T-helper 17 cell (primary cell): ENCODE measurements at places on chromosomes 5 and 9.

GRCh38 chr5:127957183-127957582, 126.4 kb upstream of the SLC12A2 start:
- DNase-seq: no peak

DNA sequence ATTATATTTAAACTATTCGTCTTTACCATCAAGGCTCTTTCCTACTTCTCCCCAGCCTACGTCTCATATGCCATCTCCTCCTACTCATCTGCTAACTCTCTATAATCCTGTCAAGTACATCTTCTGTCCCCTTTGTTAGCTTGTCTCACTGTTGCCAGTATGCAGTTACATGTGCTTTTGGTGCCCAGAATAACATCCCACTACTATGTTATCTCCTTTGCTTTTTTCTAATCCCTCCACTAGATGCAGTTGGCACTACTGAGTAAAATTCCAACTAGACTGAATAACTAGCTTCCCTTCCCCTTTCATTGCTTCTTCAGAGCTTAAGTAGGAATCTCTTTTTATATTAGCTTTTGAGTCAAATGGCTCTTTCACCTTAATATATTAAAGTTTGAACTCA, 3.0 kb upstream of the ARRDC3 start:
- DNase-seq: no peak

GRCh38 chr5:125551246-125551645, 804.8 kb upstream of the ZNF608 start:
- no peak for DNase-seq

- DNase-seq: no peak
Measured at GRCh38 chr5:9927521-9927997, 297.4 kb upstream of the TAS2R1 start.

GRCh38 chr9:8822667-8823025, 1023.1 kb upstream of the DMAC1 start:
- DNase-seq: no peak

DNA sequence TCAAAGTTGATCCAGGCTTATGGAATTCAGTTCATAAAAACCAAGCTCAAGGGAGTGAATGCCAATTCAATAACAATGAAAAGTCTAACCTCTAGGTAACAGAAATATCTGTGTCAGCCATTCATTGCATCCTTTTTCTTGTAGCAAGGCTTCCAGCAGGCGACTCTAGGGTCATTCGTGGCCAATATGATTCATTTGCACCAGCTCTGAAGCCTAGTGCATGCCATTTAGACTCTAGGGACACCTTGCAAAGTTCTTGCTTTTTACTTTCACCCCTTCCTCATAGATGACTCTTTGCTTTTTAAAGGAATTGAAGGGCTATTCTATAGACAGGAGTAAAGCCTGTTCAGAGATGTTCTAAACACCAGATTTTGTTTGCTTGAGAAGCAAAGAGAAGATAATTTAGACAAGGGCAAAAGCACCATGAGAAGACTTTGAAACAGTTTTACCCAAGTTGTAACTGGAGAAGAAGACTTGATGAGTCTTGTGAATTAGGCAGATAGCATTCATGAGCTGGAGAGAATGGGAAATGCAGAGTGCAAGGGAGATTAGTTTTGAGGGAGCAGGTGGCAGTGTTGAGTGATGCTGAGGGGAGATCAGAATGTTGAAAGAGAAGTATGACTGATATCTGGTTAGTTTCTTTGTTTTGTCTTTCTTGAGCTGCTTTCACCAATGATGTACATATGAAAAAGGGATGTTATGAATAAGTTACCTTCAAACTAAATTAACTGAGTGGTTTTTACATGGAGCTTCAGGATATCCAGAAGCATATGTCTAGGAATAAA, 94.5 kb downstream of the F2RL2 start:
- DNase-seq: no peak

DNA sequence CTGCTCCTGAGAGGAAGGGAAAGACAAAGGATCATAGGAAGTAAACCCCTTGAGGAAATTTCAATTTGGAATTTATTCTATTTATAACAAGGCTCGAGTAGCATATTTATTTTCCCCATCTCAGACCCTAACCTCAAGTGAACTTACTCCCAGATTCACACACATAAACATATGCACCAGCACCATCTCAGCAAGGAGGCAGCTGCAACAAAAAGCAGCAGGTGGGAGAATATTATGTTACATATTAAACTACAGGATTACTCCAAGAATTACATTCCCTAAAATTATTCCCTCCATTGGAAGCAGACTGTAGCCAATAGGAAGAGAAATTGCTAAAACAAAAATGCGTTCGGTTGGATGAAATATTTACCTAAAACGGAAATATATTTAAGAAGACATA, 108.4 kb upstream of the PRSS3 start:
- no peak for DNase-seq

- no peak for DNase-seq
Measured at GRCh38 chr5:163759000-163759704, 253.7 kb downstream of the MAT2B start.

DNA sequence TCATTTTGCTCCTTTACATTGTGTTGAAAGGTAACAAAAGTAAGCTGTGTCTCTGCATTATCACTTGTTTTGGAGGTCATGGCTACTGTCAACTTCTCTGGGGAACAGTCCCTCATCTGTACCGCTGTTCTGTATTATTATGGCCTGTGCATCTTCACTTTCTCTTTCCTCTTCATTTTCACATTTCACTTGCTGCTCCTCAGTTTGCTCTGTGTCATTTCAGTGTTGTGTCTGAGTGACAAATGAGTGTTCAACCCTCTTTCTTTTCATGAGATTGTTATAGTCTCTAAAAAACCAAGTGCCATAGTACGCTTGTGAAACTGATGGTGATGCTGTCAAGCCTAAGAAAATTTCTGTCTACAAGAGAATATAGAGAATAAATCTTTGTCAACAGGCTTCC, 122.0 kb upstream of the FER start:
- DNase-seq: no peak

GRCh38 chr5:174329738-174330137, 284.2 kb downstream of the NSG2 start:
- no peak for DNase-seq

DNA sequence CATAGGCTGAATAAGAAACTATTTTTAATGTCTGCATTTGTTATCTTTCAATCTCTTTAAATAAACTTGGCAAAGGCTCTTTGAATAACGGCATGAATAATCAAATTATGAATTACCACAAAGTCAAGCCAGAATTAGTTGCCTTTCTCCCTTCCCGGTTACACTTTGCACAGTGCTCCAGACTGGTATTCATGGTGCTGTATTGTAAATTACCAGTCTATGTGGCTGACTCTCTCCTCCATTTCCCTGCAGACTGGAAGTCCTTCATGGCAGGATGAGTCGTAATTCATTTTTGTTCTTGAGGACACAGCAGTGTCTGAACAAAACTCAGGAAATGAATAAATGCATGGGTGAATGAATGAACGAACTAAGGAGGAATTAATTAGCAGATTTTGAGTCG, 142.9 kb downstream of the GNA14 start:
- DNase-seq: no peak
